HT1080 (cell line): ENCODE measurements at places on chromosomes 1 and 21.

DNA sequence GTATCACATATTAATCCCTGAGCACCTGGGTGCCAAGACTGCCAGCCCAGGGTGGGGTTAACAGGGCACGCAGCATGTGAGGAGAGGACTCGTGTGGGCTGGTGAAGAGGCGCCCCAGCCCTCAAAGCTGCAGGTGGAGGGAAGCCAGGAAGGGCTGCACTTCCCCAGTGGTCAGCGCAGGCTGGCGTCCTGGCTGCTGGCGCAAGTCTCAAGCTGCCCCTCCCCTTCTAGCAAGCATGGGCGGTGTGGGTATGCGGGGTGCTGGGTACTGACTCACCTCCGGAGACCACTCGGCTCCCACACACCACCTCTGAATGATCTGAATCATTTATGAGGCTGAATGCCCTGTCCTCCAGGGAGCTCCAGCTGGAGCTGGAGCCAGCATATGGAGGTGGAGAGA is 44.0 kb downstream of the EIF2D start:
- DNase-seq, result peak; percentile 96

GRCh38 chr1:218556016-218556415 is 210.9 kb downstream of the TGFB2 start:
- no peak for DNase-seq

- DNase-seq, result no peak
Observed at GRCh38 chr21:36732217-36732616, 33.3 kb downstream of the SIM2 start.

DNA sequence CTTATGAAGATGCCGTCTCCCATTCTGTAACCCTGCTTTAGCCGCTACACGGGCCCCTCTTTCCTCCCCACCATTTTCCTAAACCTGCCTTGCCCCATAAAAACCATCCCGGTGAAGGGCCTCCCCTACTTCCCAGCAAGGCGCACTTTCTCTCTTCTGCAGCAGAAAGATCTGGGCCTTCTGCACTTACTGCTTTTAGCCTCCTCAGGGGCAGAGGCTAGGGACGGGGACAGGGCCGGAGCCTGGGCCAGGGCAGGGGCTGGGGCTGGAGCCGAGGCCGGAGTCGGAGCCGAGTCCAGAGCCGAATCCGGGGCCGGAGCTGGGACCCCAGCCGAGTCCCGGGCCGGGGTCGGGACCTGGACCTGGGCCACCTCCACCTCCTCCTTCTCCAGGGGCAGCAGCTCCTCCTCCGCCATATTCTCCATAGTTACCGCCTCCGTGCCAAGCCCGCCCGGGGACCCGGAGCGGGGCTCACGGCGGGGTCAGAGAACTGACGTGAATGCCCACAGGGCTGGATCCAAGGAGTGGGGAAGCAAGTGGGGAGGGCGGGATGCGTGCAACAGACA is 382 bp downstream of the TRMT1L start:
- DNase-seq, result peak; percentile 25

- no peak for DNase-seq
Observed at GRCh38 chr21:46559291-46559983, 45.4 kb downstream of the S100B start.

DNA sequence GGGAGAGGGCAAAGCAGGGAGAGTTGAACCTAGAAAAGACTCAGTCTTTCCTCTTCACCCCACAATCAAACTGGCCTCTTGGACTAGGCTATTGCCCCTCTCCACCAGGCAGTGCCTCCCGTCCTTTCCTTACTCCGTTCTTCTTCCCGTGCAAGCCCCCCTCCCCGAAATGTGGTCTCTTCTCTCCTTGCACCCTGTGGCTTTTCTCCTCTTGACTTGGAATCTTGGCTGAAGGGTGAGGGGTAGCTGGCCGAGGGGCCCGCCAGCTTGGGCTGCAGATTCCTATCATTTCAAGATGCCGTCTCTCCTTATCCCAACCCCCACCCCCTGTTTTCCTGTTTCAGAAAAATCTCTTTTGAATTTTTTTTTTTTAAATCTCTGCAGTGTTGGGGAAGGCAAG is 1.6 kb downstream of the WNT2B start:
- DNase-seq, result no peak

- DNase-seq, result no peak
Observed at GRCh38 chr1:199447906-199448305, 579.6 kb upstream of the NR5A2 start.

GRCh38 chr1:22207511-22208267 is 64.8 kb upstream of the WNT4 start:
- no peak for DNase-seq

- DNase-seq, result no peak
Observed at GRCh38 chr1:38464071-38464661, 395.4 kb downstream of the RRAGC start.

GRCh38 chr21:25862596-25862995 is 127.8 kb downstream of the GABPA start:
- DNase-seq, result peak; percentile 36

GRCh38 chr1:234505769-234506102 is 26.8 kb upstream of the TARBP1 start:
- DNase-seq, result peak; percentile 57

GRCh38 chr1:230867903-230868735 is at the start of gene C1orf198:
C1orf198 (minus strand) TSS chr1:230868521; CDS start chr1:230868512, 9 bp downstream.
- peak; percentile 31 for DNase-seq
